ENCODE measurements at places on chromosomes 13 and 19. TPM values are rescaled to one million over a fixed set of nuclear protein-coding genes. Genes with fewer than 3 reads are reported as not detected.

- DNase-seq = no peak
These were observed 169.5 kb upstream of the UFM1 start for GRCh38 chr13:38180126-38180525.

DNA sequence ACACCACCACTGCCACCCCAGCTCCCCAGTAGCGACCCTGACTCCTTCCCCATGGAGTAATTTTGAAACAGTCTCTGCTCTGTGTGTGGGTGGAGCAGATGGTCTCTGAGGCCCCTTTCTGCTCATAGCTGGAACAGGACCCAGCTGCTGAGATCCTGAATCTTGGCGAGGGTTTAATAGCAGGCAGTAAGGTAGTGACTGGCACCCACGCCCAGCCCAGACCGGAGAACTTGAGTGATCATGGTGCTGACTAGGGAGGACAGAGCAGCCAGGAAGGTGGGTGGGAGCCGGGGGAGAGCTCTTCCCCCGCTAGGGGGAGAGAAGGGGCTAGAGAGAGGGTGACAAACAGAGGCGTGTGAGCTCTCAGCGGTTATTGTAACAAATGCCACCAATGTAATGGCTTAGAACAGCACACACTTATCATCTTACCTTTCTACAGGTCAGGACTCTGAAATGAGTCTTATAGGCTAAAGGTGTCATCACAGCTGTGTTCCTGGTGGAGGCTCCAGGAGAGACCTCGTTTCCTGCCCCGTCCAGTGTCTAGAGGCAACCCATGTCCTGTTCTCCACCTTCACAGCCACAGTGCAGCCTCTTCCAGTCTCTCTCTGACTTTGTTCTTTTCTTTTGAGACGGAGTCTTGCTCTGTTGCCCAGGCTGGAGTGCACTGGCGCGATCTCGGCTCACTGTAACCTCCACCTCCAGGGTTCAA is 7.2 kb upstream of the ACER1 start:
- no peak for DNase-seq

Gene SYNE4
- 0.94 TPM for total RNA-seq

Gene FGF21
- total RNA-seq = not detected

Gene ZNF490
- total RNA-seq = 2.6 TPM
